GM13976 (cell line): ENCODE measurements at places on chromosomes 12 and 14.

- no peak for DNase-seq
These were observed 62.4 kb downstream of the UBR7 start for GRCh38 chr14:93269341-93270068.

DNA sequence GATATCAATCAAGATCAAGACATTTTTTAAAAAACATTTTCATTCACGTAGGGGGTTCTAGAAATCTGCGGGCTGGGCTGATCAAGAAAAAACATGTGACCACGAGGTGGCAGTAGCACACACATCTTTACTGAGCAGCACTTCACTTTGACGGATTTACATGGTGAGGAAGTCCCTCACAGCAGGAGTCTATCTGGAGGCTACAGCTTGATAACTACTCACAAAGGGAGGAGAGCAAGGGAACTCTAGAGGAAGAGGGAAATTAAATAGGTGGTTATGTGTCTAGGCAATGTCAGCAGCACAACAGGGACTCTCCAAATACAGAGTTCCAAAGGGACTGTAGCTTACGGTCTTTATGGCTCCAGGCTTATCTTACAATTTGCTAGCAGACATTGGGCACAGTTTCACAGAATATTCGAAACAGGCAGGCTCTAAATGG is 248.1 kb downstream of the DPY19L2 start:
- DNase-seq: peak; percentile 39

DNA sequence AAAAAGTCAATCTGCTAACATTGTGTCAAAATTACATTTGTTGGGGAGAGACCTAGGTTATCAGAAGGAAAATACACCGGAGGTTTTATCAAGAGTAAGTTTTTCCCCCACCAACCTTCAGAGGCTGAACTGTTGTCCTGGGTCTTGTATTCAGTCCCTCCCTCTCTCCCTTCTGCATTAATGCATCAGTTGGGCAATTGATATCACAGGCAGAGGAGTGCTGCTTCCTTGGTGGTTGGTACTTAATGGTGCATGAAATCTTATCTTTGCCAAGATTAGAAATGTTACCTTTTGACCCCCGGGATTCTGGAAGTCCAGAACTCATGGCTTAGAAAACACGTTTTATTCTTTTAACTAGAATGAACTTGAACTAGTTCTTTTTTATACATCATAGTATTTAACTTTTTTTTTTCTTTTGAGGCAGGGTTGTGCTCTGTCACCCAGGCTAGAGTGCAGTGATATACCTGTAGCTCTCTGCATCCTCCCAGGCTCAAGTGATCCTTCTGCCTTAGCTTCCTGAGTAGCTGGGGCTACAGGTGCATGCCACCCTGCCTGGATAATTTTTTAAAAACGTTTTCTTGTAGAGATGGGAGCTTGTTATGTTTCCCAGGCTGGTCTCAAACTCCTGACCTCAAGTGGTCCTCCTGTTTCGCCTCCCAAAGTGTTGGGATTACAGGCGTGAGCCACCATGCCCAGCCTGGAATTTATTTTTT is 4.9 kb downstream of the PCBP2 start:
- DNase-seq: no peak

- no peak for DNase-seq
These were observed 37.8 kb downstream of the HELB start for GRCh38 chr12:66340131-66340530.

- no peak for DNase-seq
These were observed 391.1 kb downstream of the LRIG3 start for GRCh38 chr12:58529114-58529665.
